ENCODE measurements at places on chromosomes 11 and 22.

DNA sequence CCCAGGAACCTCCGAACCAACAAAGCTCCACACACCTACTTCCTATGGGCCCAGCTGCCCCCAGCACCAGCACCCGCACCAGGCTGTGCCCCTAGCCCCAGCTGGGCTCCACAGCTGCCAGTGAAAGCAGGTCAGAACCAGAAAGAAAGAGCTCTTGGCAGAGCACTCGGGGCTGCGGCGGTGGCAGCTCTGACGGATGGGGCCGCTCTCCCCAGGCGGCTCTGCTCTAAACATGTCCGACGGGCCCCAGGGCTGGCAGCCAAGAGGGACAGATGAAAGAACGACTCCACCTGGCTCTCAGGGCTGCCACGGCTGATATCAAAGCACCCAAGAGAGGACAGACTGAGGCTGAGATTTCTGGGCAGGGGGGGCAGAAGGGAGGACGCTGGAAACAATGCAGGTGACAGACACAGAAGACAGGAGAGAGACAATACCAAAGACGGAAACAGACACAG, 25.7 kb downstream of the LRFN4 start:
- no peak for DNase-seq

DNA sequence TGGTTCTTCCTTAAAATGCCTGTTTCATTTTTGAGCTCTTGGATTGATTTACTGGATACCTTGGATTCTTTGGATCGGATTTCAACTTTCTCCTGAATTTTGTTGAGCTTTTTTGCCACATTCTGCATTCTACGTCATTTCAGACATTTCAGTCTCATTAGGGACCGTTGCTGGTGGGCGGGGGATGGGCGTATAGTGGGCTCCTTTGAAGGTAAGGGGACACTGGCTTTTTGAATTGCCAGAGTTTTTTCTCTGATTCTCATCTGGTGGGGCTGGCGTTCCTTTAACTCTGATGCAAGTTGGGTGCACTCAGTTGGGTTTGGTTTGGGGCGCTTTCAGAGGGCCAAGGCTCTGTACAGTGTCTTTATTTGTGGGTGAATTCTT, 216.5 kb downstream of the DYNC2H1 start:
- no peak for DNase-seq

DNA sequence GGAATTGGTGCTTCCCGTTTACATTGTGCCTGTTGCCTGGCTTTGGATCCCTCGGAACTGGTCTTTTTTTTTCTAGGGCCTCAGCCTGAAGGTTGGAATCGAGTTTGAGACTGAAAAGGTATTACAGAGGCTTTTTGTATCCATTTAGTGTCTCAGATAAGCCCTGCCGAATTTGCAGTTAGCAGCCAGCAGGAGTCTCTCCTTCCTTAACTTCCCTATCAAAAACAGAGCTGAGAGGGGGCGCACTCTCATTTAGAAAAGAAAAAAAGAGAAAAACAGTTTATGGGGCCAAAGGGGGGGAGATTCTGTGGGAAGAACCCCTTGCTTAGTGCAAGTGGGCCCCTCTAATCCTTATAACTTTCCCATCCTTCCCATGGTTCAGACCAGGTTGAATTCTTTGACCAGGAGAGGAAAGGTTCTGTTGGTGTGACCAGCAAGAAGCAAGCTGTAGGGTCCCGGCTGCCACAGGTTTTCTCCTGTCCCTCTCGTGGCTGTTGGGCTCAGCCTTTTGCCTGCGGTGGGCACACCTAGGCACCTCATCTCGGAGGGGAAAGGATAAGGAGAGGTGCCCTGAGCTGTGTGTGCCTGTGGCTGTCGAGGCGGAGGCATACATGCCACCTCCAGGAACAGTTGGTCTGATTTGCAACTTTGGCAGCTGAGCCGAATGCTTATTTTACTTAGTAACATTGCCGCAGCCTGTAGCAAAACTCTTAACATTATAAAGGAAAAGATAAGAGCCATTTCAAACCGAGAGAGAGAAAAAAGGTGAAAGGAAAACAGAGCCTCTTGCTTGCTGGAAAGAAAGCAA, 565.0 kb upstream of the CNTN5 start:
- no peak for DNase-seq

DNA sequence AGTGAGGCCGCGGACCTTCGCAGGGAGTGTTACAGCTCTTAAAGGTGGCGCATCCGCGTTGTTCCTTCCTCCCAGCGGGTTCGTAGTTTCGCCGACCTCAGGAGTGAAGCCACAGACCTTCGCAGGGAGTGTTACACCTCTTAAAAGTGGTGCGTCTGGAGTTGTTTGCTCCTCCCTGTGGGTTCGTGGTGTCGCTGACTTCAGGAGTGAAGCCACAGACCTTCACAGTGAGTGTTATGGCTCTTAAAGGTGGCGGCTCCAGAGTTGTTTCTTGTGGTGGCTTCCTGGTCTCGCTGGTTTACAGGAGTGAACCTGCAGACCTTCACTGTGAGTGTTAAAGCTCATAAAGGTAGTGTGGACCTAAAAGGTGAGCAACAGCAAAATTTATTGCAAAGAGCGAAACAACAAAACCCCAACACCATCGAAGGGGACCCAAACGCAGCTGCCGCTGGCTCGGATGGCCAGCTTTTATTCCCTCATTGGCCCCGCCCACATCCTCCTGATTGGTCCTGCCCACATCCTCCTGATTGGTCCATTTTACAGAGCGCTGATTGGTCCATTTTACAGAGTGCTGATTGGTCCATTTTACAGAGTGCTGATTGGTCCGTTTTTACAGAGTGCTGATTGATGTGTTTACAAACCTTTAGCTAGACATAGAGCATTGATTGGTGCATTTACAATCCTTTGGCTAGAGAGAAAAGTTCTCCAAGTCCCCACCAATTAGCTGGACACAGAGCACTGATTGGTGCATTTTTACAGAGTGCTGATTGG, 1.2 kb upstream of the TMEM45B start:
- no peak for DNase-seq

GRCh38 chr22:46876357-46876934, 114.0 kb downstream of the TBC1D22A start:
- no peak for DNase-seq

DNA sequence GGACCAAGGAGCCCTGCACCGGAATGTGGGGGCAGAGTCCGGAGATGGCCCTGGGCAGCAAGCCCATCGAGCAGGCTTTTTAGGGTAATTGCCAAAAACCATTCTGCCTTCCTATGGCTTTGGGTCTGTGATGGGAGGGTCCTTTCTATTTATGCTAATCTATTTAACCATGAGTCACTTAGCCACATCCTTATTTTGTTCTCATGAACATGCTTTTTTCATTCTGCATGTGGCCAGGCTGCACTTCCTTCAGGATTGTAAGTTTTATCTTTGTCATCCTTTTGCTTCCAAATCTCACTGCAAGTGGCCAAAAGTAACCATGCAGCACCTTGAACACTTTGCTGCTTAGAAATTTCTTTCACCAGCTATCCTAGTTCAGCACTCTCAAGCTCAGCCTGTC, 88.3 kb downstream of the EFCAB6 start:
- DNase-seq: no peak

GRCh38 chr11:77199137-77199745, 71.2 kb downstream of the MYO7A start:
- peak; percentile 57 for DNase-seq

All from aorta (tissue), 5 donors.